Progenitor cell of endocrine pancreas (in vitro differentiated cells): ENCODE measurements at places on chromosomes 4 and X.

DNA sequence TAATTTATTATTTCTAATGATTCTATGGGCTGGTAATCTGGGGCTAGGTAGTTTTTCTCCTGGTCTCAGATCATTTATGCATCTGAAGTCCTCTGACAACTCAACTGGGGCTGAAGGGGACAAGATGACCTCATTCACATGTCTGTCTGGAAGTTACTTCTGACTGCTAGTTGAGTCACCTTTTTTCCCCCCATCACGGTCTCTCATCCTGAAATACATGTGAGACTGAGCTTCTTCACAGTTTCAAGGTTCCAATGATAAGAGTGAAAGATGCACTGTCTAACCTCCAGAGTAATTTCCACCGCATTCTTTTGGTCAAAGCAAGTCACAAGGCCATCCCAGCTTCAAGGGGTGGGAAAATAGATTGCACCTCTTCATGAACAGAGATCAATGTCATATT lies 356.7 kb upstream of the RPS6KA3 start:
- no peak for DNase-seq

DNA sequence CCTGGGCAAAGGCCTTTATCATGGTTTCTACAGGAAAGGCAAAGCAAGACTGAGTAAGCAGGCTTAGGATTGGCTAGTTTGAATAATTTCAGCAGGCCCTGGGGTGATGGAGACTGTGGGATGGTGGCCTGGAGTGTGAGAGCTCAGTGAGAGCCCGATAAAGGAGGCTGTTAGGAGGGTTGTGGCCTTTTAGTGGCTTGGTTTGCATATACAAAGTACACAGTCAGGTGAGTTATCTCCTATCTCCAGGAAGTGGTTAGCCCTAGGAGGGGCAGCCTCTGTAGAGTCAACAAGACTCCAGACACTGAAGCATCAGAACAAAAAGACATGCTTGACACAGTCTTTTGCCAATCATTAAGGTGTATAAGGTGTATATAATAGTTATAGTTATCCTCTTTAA lies 157.2 kb downstream of the CFAP299 start:
- DNase-seq, result no peak

DNA sequence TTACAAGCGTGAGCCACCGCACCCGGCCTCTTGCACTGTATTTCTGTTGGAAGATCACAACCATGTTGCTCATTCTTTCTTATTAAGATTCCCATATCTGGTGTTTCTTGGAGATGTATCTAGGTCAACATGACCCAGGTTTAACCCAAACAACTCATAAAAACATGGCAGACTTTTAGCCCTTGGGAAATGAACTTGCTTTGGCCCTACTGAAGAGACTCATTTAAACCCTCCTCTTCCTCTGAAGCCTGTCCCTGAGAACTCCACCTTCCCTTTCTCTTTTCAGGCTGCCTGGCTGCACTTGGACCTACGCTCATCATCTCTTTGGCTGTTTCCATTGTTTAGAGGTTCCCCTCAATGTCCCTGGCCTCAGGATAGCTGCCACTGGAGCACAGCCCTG lies 22.8 kb upstream of the OPN1LW start:
- no peak for DNase-seq

GRCh38 chr4:19025031-19025430 lies 1003.5 kb upstream of the LCORL start:
- DNase-seq, result no peak

DNA sequence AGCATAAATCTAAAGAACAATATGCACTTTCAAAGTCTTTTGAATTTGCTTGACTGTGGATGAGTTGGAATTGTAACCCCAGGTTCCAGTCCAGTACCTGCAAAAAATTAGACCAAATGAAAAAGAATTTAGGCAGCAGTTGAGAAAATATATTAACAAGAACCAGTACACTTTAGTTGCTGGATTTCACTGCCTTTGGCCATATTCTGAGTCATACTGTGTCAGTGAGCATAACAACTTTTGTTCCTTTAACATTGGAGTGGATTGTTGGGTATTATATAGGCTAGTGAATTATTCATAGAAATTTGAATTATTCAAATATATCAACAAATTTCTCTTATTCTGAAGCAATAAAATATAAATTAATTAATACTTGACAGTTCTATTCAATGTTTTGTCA lies 101.5 kb upstream of the SMAD1 start:
- DNase-seq, result no peak

DNA sequence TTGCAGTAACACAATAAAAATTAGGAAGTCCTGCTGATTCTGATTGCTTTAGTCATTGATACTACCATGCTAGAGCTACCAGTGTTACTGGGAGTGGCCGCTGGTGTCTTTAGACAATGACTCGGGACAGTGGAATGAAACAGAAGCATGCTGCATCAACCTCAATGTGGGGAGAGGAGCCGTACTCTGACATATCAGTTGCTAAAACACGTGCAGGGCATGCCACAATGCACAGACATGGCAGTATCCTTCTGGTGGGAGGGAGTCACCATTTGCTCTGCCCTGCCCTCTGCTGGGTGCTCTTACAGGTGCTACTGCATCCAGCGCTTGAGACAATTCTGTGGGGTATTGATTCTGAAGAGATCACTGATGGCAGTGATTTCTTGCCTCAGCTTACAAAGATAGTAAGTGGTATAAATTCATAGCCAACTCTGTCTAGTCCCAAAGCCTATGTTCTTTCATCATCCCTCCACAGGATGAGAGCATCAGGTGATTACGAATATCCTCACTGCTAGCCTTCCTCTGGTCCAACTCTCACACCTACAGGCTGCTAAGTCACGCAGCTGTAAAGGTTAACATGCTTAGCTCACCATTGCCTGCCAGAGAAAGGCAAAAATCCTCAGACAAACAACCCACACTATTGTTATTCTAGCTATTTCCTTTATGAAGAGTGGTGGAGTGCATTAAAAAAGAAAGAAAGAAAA lies 43.7 kb downstream of the NSG1 start:
- no peak for DNase-seq

DNA sequence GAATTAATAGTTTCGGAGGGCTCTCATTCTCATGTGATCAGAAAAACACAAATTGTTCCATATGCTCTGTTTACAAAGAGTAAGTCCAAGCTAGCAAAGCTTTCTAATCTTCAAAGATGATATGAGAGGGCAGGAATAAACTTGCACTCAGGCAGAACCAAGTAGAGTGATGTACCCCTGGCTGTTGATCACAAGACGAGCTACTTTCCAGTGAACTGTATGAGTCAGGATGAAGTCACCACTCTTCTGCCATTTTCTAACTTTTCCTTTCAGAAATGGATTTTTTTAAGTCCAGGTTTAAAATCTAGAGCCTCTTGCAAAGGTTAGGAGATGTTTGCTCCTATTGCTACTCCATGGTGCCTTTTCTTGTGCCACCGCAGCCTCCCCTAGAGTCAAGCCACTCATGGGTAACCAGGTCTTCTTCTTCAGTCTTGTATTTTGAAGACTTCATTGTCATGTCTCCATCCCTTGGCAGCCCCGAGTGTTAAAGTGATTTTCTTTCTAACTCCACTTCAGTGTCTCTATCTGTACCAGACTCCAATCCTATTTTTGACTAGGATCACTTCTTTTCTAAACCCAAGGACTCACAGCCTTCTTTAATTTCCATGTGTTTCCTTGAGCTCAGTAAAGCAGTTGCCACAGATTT lies 171.9 kb upstream of the GALNT7 start:
- DNase-seq, result no peak

DNA sequence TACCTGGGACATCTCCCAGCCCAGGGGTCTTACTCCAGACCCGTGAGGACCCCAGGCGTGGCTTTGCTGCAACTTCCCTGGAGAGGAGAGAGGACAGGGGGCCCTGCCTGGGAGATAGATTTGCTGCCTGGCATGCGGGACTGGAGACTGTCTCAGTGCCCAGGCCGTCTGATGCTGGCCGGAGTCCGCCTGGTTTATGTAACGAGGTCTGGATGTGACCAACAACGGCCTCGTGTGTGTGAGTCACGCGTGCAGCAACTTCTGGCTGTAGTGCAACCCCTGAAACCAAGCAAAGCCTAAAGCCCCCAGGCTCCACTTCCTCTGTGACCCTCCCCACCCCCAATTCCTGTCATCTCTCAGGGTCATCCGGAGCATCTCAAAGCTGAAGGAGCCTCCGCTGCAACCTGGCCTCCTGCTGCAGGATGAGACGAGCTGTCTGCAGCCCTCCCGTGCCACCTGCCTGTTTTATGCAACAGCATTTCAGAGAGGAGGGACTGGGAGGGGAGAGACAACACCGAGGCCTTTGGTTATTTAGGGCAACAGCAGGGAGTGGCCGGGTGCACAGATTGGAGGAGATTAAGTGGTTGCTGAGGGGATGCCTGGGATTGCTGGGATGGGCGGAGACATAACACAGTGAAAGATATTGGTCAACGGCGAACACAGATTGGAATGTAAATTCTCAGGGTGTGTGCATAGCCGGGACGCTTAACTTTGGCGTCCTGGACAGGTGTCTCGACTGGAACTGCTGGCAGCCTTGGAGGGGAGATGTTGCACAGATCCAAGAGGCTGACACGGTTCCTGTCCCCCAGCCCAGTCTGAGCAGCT lies 16.0 kb downstream of the XG start:
- no peak for DNase-seq

GRCh38 chr4:42473071-42473684 lies 75.9 kb downstream of the SHISA3 start:
- no peak for DNase-seq

- no peak for DNase-seq
These were observed 193.4 kb downstream of the FRAS1 start for GRCh38 chr4:78250500-78250899.

DNA sequence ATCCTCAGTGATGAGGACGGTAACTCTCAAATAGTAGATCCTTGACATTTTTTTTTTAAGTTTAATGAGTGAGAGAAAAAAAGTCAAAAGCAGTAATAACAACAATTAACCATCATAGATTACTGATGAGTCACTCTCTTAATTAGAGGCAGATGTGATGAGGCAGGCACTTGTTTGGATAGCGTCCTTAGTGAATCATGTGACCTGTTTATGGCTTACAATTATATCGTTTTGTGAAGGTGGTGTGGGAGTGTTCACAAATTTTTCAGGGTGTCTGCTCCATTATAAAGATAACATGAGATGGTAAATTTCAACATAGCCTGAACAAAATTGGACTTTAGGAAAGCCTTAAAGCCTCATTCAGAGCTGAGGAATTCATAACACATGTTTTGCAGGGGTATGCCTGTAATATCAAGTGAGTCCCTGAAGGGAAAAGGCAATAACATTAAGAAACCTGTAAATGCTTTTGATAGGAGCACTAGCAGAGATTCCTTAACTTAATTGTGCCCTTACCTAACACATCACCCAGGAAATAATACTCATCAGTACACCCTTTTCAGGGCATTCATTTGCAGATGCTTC lies 51.9 kb upstream of the XIAP start:
- no peak for DNase-seq

GRCh38 chr4:6625256-6625655 lies 15.2 kb upstream of the MRFAP1 start:
- DNase-seq, result no peak

DNA sequence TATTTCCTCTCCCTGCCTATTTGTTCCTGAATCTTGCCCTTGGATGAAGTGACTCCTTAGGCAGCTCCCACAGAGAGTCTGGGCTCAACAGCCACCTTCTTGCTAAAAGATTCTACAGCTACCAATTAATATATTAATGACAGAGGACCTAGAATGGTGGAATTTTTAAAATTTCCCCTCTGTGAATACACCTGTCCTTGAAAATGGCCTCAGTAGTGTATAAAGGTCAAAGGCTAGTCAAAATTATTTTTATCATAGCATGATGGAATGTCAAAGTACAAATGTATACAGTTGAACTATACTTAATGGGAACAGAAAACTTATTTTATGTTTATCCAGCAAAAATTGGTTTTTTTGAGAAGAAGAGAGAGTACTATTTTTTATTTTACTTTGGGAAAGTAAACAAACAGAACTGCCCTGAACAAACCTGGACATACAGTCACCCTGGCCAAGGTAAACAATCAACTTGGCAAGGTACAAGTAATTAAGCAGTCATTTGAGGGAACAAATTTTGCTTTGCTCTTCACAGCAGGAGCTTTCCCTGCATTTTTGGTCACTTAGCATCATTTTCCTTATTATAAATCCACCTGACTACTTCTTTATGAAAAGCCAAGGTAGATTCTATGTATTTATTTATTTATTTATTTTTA lies 250.8 kb downstream of the INPP4B start:
- no peak for DNase-seq

GRCh38 chr4:39375478-39375877 lies 9.3 kb upstream of the RFC1 start:
- no peak for DNase-seq
